ENCODE measurements at places on chromosomes 7 and 10.

- no peak for DNase-seq
These were observed 27.3 kb downstream of the HYAL4 start for GRCh38 chr7:123871998-123872867.

DNA sequence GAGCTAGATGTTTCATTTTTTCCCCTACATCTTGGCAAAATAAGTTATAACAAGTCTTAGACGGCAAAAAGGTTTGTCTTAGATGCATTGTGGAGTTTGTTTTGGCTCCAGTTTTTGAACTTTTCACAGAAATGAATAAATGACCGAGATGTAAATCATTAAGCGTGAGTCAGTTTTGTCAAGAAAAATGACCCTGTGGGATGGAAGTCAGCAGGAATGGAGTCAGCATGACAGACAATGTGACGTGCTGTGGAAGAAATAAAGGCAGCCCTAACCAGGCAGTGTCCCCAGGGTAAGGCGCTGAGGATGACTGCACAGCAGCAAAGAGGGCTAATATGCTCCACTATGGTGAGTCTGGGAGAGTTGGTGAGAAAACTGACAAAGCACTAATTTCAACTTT lies 163.2 kb downstream of the NOC3L start:
- no peak for DNase-seq

- DNase-seq = no peak
These were observed 255.3 kb downstream of the PTEN start for GRCh38 chr10:88118729-88119128.

DNA sequence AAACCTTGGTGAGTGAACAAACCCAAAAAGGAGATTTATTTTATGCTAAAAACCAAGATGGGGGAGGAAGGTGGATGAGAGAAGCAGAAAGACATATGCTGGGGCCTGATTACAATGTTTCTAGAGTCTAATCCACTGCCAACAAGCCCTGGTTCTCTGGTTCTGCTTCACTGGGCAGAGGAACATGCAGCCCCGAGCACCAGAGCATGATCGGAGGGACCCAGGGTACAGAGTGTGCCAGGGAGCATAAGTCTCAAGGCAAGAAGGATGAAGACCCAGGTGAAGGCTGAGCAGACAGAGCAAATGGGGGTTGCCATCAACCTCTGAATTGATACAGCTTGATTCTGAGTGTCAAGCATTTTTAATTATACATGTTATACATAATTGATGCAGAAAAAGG lies 30.7 kb downstream of the SLC16A12 start:
- DNase-seq = no peak

GRCh38 chr10:12041766-12042408 lies 722 bp downstream of the UPF2 start:
- no peak for DNase-seq

DNA sequence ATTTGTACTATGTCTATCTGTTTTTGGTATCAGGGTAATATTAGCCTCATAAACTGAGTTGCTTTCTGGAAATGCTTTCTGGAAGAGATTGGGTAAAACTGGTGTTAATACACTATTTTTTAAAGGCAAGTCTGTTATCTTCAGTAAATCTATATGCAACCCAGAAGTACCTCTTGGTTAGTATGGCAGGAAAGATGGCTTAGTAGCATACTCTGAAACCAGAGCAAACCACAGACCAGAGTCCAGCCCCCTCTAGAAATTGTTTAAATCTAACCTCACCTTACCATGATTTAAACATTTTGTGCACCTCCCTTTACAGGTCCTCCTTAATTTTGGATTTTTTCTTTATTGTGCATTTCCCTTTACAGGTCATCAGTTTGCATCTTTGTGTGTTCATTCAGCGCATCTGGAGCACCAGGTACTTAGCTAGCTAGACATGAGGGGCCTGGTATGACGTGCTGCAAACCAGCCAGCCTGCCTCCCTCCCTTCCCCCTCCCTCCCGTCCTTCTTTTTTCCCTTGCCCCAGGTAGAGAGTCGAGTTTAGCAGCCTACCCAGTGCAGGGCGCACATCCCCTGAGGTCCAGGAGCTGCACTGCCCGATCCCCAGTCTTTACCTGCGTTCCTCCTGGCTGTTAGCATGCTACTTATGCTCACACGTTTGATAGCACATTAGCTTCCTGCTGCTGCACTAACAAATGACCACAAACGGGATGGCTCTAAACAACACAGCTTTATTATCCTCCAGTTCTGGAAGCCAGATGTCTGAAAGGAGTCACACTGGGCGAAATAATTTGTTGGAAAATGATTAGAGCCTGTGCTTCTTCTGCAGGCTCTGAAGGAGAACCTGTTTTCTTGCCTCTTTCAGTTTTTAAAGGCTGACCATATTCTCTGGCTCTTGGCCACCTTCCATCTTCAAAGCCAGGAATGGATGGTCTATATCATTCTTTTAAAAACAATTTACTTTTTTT lies 299.9 kb upstream of the HABP2 start:
- DNase-seq = no peak

DNA sequence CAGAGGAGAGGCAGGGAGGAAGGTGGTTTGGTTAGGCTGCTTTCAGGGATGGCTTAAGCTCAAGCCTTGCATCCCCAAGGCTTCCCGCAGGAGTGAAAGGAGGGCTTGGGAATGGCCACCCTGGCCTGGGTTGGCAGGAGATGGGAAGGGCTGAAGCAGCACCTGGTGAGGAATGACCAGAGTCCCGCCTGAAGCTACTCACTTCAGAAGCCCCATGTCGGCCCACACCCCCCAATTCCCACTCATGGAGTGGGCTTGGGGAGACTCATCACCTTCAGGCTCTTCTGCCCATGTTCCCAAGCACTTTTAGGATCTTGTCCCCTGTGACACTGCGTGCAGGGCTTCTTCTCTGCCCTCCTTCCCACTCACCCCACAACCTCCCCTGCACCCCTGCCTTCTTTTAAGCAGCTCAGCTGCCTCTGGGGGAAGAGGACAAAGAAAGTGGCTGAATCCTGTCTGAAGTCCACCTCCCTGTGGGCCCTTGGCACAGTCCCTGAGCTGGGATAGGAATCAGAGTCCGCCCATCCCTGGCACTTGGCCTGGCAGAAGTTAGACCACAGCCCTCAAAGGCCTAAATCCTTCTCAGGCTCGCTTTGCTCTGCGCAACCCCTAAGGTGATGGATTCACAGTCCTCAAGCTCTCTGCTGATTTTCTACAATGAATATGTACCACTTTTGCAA lies 16.5 kb downstream of the RGR start:
- no peak for DNase-seq

GRCh38 chr7:94620703-94621118 lies 35.2 kb downstream of the SGCE start:
- DNase-seq = no peak

- DNase-seq = no peak
These were observed 573.4 kb upstream of the IGFBP3 start for GRCh38 chr7:46494441-46494840.

- DNase-seq = no peak
These were observed 51.1 kb downstream of the SVIL start for GRCh38 chr10:29583674-29584073.

DNA sequence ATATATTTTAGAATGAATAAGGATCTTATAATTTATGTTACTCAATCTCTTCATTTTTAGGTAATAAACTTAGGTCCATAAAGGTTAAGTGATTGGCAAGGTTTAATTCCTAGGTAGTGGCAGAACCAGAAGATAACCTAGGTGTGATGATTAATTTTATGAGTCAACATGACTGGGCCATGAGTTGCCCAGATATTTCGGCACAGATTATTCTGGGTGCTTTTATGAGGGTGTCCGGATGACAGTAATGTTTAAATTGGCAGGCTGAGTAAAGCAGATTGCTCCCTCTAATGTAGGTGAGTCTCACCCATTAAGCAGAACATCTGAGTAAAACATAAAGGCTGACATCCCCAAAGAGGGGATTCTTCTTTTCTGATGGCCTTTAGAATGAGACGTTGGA lies 1349.3 kb upstream of the CELF2 start:
- DNase-seq = no peak

- DNase-seq = no peak
These were observed 251.9 kb downstream of the EXOC4 start for GRCh38 chr7:133504825-133505224.

DNA sequence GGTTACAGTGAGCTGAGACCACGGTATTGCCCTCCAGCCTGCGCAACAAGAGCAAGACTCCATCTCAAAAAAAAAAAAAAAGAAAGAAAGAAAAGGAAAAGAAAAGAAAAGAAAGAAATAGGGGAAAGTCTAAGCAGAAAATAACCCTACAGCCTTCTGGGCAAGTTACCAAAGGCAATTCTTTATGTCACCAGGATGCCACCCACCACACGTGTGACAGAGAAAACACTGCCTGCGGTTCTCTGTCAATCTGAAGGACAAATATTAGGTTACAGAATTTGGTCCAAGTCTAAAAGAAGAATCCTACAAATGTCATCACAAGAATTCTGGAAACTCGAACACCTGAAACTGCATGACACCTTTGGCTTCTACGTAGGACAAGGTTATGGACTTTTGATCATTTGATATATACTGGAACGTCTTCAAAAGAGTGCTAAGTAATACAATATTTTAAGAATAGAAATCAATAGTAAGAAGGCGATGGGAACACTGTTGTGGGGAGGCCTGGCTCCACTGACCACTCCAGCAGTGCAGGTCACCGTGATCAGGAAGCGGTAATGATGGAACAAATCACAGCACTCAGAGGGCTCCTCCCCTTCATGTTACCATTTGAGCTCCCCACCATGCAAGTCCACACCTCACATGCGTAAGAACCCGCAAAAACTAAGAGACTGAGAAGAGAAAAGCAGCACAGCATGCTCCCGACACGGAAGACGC lies 75.8 kb downstream of the MAD1L1 start:
- DNase-seq = no peak

DNA sequence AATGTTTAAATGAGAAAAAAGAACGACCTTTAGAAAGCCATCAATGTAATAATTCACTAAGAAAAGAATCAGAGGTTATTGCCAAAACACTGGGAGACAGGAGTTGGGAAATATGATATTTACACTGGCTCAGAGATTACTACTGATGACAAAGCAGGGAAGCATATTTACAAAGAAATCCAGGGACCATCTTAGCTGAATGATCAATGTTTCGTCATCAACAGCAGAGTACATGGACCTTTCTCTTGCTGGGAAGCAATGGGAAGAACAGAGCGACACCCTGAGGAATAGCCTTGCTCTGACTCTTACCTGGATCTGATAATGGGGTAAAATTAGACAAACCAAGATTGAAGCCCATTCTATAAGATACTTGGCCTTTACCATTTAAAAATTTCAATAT lies 1293.5 kb downstream of the XPNPEP1 start:
- no peak for DNase-seq

DNA sequence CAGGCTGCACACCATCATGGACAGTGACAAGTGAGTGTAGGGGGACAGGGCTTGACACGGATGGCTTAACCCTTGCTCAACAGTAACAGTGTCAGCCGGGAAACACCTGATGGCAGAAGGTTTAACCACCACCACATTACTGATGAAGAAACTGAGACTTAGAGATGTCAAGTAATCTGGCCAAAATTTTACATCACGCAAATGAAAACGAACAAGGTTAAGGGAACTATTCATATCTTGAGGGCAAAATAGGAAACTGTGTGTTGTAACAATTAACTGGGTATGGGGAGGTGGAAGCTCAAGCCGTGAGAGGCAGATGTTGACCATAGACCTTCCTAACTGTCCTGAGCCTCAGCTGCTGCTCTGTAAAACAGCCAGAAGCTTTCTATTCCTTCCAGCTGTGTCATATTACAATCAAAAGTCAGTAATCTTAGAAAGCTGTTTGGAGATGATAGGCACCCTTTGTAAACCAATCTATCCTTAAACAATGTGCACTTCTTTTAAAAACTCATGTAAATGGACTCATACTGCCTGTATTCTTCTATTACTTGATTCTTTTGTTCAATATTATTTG lies 68.4 kb downstream of the ABCC2 start:
- DNase-seq = no peak

- DNase-seq = no peak
These were observed 75.6 kb upstream of the GPR22 start for GRCh38 chr7:107394276-107394675.

DNA sequence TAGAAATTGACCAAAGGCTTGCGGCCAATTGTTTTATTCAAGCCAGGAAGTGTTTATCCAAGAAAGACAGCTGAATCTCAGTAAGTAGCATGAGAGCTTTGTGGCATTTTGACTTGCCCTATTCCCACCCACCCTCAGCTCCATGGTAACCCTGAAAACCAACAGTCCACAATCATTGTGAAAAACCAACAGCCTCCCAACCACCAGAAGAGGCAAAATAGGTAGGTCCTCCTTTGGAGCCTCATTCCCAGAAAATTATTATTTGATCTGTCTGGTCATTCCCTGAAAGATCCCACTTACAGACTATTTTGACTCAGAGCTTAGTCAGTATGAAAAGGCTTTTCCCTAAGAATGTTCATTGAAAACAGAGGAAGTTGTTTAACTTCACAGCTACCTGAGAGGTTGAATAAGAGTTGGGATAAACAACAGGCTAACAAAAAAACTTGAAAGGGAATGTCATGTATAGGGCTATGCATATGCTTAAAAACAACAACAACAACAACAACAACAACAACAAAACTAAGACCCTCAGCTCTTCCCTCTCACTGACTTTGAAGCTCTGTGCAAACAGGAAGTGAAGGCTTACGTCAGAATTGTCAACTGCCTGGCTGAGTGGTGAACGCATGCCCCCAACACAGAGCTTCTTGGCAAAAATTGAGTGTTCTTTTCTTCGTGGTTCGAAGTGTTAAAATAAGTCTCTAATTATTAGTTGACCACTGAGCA lies 11.2 kb downstream of the KPNA7 start:
- DNase-seq = no peak

- no peak for DNase-seq
These were observed 77.8 kb upstream of the PDCD4 start for GRCh38 chr10:110793886-110794285.

DNA sequence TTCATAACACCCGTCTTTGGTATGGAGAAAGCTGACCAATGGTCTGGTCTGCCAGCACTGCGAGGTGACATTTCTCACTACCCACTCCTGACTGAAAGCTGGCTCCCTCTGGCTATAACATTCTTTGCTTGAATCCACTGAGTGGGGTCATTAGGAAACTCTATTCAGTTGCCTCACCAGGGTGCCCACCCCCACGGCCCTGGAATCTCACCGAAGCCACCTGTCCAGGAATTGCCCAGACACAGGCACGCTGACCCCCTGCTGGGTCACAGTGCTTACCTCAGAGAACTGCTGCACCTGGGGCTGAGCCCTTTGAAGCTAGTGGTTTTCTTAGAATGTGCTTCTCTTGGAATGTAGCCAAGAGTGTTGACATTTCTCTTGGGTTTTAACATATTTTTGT lies 28.6 kb downstream of the HECW1 start:
- DNase-seq = no peak

GRCh38 chr7:44776211-44776610 lies 20.3 kb upstream of the PPIA start:
- no peak for DNase-seq

- no peak for DNase-seq
These were observed 98.1 kb downstream of the SDHAF3 start for GRCh38 chr7:97215556-97215955.
